ENCODE measurements at places on chromosomes 3 and 15.

DNA sequence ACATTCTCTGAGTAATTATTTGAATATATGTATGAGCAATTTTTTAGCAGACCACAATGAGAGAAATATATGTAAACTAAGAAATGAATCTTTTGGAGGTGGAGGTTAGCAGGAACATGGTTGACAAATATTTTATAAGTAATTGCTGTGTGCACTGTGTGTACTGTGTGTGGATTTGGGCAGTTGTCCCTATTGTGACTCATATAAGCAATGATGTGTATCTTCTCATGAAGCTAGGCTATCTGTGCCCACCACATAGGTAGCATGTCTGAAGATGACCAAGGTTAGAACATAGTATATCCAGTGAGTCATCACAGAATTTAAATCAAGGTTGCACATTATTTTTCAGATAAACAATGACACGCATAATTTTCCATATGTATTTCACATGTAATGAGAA is 713.9 kb upstream of the GBE1 start:
- no peak for DNase-seq

GRCh38 chr3:134641671-134642300 is 9.0 kb downstream of the KY start:
- no peak for DNase-seq

DNA sequence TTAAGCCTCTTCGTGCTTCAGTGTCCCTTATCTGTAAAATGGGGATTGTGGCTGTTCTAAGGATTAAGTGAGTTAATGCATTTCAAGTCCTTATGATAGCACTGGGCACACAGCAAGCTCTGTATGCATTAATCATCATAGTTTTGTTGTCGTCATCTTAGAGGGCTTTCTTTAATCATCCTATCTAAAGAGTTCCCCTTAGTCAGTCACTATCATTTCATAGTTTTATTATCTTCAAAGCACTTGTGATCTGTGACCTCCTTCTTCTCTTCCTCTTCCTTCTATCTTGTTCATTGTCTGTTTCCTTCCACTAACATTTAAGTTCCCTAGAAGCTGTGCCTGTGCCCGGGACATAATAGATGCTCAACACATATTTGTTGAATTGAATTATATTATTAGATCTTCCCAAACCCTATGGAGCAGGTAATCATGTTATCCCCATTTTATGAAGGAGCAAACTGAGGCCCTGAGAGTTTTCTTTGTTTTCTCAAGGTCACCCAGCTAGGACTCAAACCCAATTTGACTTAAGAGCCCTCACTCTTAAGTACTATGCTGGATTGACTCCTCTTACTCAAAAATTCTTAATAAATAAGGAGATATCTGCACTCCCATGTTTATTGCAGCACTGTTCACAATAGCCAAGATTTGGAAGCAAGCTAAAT is 24.1 kb downstream of the DUOX2 start:
- no peak for DNase-seq

DNA sequence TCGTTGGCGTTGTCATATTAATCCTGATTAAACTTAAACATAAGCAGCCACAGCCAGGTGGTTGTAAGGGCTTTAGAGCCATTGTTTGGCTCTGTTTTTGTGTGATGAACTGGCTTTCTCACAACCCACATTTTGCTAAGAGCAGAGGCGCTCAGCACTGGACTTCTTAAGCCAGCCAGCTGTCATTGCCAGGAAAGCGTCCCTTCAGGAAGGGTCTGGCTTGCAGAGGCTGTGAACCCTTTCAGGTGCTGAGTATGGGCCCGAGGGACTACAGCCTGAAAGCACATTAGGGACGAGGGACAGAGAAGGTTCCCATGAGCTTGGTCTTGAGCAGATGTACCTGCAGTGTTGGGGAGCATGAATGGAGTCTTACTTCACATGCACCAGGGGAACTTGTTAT is 112.3 kb downstream of the CHCHD6 start:
- DNase-seq = no peak

DNA sequence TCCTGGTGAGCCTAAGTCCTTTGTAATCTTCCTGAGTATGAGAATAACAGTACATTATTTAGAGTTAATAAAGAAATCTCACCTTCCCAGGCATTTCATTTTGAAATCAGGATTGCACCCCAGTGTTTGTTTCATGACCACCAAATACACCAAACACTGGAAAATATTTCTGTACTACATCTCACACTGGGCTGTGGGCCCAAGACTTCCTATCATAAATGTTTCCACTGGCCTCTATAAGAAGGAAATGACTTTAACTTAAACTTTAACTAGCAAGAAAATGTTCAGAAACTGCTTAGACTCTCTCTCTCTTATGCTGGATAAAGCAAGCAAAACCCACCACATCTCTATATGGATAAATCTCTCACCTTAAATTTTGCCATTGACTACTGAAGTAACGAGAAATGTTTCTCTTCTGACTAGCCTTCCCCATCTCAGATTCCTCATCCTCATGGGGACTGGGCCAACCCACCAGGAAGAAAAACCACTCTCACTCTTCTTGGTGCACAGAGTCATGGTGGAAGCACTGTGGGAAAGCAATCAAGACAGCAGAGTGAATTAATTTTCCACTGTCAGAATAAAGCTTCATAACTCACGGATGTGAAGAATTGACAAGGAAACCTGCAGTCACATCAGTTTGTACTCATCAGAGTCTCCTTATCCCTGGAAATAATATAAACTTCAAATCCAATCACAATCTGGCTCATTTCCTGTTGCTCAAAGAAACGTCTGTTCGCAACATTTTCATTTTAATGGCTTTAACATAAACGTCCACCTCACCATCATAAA is 859.6 kb downstream of the EPHA3 start:
- no peak for DNase-seq

GRCh38 chr15:80558631-80559319 is 136.3 kb upstream of the ABHD17C start:
- no peak for DNase-seq

- no peak for DNase-seq
Observed at GRCh38 chr15:78536134-78536533, 4.1 kb upstream of the PSMA4 start.

DNA sequence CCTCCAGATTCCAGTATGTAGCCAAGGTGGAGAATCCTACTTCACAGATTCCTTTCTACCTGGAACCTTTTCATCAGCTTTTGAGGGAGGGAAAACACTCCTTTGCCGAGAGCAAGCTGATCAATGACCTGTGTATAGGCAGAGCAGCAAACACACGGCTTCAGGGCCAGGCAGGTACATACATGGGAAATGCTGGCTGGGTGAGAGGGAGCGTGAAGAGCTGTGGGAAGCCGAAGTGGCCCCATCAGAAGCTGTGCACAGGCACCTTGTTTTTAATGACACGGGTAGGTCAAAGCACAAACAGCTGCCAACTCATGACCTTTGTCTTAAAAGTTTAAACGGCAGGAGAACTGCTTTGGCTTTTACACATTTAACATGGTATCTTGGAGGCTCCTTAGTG is 25.3 kb downstream of the STARD5 start:
- no peak for DNase-seq

DNA sequence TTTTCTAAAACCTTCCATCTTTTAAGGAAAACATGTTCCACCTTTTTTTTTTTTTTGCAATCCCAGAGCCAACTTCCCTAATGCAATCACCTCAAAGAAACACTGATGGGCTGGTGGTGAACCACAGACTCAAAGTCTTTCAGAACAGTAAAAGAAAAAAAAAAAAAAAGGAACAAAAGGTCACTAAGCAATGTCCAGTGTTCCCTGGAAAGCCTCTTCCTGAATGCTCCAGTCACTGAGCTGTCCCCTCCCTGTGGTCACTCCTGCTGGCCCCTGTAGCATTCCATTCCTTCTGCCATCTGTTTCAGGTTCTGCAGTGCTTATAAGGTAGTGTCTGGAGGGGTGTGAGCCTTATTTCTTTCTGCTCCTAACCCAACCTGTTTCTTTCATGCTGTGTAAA is 53.3 kb downstream of the AAGAB start:
- no peak for DNase-seq

GRCh38 chr15:36810656-36811449 is 231.4 kb downstream of the CDIN1 start:
- DNase-seq = no peak

GRCh38 chr15:28289694-28290463 is 32.1 kb downstream of the HERC2 start:
- no peak for DNase-seq

GRCh38 chr3:60528651-60529050 is 722.6 kb downstream of the FHIT start:
- no peak for DNase-seq

GRCh38 chr3:129045675-129046036 is 14.9 kb upstream of the GP9 start:
- no peak for DNase-seq

DNA sequence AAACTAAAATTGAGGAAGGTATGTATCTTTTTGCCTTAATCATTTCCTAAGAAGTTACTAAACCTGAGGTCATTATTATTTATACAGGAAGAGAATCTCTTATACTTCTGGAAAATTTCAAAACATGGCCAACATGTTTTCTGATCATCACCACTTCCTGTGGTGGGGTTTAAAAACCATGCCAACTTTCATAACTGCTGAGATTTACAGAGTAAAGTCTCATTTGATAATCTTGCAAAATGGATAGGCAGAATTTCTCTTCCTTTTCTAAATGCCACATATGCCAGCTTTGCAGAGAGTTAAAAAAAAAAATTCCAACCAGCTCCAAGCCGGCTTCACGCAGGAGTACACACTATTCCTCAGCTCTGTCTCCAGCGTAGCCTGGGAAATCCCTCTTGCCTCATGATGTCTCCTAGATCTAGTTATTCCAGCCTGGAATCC is 124.3 kb upstream of the SPRED1 start:
- DNase-seq = no peak

GRCh38 chr15:98568382-98569017 is 79.8 kb upstream of the IGF1R start:
- DNase-seq = no peak

DNA sequence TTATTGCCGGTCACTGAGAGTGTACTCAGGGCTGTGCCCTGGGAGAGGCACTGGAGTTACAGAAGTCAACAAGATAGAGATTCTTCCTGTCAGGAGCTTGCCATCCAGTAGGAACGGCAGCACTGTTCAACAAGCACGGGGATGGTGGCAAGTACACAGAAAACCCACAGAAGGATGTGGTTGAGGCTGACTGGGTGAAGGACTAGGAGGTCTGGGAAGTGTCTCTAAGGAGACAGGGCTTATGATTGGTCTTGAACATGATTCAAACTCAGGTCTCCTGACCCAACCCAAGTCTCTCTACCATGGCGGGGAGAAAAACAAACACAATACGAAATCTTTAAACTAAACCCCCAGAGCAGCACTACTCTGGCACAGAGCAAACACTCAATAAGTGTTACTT is 37.6 kb downstream of the ERICH6 start:
- no peak for DNase-seq

- no peak for DNase-seq
Observed at GRCh38 chr15:56040081-56041035, 46.9 kb upstream of the NEDD4 start.

DNA sequence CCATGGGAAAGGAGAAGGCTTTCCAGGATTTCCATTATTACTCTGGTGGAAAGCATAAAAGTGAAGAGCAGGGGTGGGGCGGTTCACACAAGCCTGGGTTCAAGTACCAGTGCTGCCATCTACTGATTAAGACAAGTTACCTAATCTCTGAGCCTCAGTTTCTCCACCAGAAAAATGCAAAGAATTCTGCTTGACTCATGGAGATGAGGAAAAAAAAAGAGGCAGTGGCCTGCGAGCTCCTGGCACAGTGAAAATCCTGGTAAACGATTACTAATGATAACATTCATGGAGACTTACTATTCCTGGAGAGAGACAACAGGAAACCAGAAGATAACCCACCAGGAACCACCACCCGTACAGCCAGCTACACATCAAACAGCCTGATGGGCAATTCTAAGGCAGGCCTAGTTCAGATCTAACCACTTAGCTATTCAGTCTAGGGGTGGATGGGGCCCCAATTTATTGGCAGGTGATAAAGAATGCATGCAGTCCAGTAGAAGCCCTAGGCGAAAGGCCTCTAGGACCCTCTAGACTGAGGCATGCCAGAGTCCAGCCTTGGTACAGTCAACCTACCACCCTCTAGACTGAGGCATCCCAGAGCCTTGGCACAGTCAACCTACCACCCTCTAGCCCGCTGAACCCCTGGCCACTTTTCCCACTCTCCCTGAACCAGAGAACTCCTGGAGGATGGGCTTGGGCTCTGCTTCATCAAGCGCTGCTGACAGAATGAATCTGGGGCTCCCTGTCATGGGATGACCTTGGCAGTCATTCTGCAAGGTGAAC is 2.5 kb downstream of the AMOTL2 start:
- no peak for DNase-seq

GRCh38 chr3:10286596-10287295 is 6.0 kb downstream of the GHRL start:
- DNase-seq = no peak

- DNase-seq = no peak
Observed at GRCh38 chr3:139893963-139894642, 40.9 kb upstream of the CLSTN2 start.

DNA sequence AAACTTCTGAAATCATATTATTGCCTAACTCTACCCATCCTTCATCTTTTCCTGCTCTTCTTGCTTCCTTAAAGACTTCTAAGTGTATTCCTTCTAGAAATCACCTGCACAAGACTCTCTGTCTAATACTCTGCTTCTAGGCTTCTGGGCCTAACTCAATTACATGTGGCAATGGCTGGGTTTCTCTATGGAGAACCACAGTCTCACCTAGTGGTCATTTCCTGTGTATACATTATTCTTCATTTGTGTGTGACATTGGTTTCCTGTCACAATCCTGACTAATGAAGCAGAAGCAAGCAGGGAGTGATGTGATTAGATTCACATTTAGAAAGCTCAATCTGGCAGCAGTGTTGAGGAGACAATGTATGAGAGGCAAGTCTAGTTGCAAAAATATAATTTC is 16.9 kb upstream of the CLDN1 start:
- DNase-seq = no peak

GRCh38 chr3:130093741-130094391 is 12.2 kb downstream of the ALG1L2 start:
- no peak for DNase-seq

- no peak for DNase-seq
Observed at GRCh38 chr15:74906067-74906449, 593 bp downstream of the FAM219B start.

DNA sequence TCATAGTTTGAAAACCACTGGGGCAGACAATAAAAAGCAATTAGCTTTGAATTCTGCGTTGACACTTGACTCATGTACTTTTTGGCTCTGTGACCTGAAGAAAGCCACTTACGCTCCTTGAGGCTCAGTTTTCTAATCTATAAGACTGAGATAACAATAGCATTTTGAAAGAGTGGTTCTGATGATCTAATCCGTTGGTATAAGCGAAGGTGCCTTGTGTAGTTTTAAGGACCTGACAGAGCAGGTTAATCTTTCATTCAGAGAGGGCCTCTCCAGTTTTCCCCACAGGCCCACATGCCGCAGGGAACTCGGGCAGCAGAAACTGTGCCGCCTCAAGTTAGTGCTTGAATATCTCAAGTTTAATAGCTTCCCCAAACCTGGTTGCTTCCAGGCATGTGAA is 306.0 kb upstream of the GBE1 start:
- no peak for DNase-seq

Data from stimulated activated CD8-positive, alpha-beta memory T cell treated with anti-CD3 and anti-CD28 coated beads, Interleukin-4, amount 100 ng/mL, for 1 hour (primary cell).